ENCODE measurements at places on chromosomes 4 and X.

DNA sequence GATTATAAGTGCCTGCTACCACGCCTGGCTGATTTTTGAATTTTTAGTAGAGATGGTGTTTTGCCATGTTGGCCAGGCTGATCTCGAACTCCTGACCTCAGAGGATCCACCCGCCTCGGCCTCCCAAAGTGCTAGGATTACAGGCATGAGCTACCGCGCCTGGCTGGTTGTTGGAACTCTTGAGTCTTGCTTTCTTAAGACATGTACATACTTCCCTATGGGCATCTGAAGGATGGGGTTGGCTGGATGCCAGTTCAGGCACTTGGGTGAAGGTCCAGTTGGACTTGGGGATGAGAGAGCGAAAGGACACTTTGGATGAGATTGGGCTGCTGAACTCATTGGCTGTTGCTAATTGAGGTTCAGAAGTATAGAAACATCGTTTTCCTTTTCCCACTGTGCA lies 40.5 kb downstream of the ATG4A start:
- no peak for DNase-seq

GRCh38 chrX:8404926-8405325 lies 59.7 kb upstream of the VCX3B start:
- DNase-seq, result no peak

DNA sequence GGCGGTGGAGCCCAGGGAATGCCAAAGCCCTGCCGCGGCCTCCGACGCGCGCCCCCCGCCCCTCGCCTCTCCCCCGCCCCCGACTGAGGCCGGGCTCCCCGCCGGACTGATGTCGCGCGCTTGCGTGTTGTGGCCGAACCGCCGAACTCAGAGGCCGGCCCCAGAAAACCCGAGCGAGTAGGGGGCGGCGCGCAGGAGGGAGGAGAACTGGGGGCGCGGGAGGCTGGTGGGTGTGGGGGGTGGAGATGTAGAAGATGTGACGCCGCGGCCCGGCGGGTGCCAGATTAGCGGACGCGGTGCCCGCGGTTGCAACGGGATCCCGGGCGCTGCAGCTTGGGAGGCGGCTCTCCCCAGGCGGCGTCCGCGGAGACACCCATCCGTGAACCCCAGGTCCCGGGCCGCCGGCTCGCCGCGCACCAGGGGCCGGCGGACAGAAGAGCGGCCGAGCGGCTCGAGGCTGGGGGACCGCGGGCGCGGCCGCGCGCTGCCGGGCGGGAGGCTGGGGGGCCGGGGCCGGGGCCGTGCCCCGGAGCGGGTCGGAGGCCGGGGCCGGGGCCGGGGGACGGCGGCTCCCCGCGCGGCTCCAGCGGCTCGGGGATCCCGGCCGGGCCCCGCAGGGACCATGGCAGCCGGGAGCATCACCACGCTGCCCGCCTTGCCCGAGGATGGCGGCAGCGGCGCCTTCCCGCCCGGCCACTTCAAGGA lies at the start of gene FGF2:
Gene FGF2 (plus strand): TSS at position 279 of the 705 bp plus-strand sequence. CDS start 344 bp downstream, at position 623.
- no peak for DNase-seq

DNA sequence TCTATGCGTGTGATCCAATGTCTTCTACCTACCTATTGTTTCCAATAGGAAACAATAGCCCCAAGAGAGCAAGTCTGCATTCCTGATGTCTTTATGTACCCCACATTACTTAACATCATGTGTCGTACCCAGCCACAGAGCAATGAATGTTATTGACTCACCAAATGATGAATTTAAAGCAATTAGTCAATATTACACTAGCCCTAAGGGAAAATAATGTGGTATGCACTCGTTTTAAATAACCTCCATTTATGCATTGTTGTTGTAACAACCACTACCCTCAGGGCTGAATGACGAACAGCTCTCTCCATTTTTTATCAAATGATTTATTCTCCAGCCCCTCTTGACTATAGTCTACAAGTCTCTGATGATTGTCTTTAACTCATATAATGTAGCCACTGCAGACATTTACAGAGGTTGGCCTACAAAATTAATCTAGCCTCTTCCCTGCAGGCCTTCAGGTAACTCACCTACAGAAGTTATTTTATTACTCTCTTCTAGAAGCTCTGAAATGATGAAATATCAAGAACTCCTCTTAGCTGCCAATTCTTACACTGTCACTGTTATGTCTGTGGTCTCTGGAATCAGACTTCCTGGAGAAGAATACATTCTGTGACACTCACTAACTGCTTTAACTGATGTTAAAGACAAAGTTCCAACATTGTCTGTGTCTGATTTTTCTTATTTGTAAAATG lies 601.7 kb upstream of the GRIA3 start:
- DNase-seq, result no peak

GRCh38 chrX:113929004-113929403 lies 654.9 kb upstream of the HTR2C start:
- no peak for DNase-seq

- DNase-seq, result no peak
Measured at GRCh38 chr4:148831945-148832344, 389.7 kb upstream of the NR3C2 start.

DNA sequence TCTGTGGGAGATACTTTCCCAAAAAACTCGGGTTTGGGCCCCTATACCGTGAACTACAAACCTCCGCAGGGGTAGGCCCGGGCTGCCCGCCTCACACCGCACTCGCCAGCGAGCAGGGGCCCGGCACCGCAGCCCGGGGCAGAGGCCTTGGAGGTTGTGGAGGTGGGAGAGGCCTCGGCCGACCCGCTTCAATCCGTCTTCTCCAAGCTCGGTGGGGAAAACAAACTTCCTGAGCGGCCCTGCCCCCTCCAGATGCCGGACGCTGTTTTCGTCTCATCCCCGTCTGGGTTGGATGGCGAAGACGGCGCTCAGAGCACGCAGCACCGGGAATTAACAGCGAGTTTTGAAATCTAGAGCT lies 442 bp upstream of the MCUB start:
- peak; percentile 14 for DNase-seq

GRCh38 chr4:71729856-71730255 lies 54.0 kb downstream of the GC start:
- no peak for DNase-seq

DNA sequence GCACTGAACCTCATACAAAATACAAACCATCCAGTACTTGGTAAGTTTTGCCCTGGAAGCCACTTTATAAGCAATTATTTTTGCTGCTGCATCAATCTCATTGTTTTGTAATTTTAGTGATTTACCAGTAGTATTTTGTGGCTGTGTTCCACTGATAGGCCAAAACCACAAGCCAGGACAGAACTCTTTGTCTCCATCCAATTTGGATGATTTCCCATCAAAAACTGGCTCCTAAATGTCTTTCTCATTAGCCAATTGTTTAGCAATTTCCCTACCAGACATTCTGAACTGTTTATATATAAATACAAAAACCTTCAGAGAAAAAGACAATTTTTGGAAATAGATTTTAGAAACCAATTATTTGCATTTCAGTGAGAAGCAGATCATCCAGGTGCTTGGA lies 4.4 kb downstream of the GSPT2 start:
- no peak for DNase-seq

DNA sequence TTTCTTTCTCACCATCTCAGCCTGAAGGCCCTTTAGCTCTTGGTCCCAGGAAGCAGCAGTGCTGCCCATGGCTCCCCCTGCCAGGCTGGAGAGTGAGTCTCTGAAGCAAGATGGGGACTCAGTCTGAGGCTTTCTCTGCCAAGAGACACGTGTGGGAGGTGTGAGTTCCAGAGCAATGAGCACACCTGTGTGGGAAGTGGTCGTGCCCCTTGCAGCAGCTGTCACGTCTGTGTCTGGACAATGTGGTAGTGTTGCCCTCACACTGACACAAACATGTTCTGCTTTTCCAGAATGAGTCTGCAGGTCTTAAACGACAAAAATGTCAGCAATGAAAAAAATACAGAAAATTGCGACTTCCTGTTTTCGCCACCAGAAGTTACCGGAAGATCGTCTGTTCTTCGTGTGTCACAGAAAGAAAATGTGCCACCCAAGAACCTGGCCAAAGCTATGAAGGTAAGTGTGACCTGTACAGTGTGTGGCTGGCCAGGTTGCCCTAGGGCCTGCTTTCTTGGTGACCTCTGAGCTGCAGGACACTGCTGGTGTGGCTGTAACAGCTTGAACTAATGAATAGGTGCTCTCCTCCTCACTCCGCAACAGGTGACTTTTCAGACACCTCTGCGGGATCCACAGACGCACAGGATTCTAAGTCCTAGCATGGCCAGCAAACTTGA lies 1.9 kb downstream of the TACC3 start:
- DNase-seq, result no peak

DNA sequence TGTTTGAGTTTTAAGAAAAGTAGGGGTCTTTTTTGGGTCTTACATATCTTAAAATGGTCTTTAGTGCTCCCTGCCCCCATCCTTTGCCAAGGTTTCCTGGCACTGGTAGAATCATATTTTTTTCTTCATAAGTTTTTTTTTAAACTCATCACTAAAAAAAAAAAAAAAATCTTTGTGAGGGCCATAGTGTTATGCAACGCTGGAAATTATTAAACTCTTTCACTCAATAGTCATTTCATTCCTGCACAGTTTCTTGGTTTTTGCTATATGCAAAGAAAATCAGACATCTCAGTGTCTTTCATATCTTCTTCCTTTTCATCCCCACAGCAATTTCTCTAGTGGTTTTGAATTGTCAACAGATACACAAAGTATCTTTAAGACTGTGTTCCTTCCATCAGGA lies 95.6 kb downstream of the TMA16 start:
- no peak for DNase-seq

GRCh38 chr4:151114338-151114737 lies 14.9 kb downstream of the RPS3A start:
- DNase-seq, result no peak

DNA sequence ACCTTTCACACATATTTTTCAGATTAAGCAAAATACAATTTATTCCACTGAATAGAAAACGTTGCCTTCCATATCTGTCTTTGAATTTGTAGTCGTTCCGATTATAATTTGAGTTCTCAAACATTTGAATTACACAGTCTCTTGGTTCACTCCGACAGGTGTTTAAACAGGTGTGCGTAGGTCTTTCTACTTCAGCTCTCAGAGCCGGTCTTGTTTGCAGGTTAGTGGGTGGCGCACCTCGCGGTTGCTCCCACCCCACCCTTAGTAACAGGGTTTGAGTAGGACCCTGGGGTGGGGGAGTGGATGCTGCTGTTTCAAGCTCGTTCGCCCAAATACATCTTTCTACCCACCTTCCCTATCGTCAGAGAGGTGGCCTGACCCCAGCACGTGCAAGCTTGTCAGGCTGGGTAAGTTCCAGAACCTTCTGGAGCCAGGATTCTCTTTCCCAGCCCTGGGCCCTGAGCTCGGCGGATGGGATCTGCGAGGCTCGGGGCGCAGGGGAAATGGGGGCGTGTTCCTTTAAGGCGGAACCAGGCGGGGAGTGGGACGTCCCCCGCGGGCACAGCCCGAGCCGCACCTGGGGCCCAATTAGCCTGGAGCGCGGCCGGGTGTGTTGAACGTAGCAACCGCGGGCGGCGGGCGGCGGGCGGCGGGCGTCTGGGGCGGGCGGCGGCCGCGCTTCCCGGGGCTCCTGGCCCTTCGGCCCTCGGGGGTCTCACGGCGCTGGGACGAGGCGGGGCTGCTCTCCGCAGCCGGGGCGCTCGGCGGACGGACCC lies at the start of gene FAM149A:
Gene FAM149A (plus strand): TSS at position 591 of the 776 bp plus-strand sequence.
- no peak for DNase-seq

DNA sequence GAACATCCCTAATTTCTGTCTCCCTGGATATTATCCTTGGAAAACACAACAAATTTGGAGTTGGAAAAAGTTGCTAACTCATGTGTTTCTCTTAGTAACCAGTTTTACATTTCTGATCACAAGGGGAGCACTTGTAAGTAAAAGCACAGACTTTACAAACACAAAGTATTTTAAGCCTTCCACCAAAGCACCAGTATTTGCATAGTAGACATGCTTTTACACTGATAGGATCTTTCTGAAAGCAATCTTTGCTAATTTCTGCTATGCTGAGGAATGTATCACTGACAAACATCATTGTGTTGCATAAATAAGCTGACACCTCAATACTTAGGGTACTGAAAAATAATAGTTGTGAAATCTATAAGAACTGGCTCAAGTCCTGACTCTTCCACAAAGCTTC lies 100.6 kb downstream of the MID1 start:
- no peak for DNase-seq

DNA sequence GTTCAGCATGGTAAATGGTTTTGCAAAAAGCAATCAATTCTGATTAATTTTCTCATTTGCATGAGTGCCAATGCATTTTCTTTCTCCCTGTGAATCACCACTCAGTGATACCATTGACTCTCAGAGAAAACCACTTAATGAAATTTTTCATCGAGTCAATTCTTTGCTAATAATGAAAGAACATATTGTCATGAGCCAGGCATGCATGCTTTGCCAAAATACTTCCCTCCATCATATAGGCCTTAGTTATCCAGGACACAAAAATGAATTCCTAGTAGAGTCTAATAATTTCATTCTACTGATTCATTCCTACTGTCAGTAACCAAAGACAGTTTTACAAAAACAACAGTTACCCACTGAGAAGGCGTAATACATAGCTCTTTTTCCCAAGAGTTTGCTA lies 680.0 kb downstream of the TRIML1 start:
- DNase-seq, result no peak

DNA sequence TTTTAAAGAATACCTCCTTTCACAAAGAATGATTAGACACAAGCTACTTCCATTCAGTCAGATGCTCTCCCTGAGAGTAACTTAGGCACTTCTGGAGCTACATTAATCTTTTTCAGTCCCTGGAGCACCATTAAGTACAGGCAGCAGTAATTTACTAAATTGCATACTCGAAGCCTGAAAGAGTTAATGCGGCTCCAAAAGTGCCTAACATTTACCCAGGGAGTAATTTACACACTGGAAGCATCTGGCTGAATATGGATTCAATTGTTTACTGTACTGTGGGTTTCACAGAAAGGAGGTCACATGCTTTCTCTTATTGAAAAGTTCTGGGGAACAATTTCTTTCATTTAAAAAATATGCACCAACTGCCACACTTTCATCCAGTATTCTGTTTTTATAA lies 260.8 kb upstream of the TENM3 start:
- DNase-seq, result no peak

DNA sequence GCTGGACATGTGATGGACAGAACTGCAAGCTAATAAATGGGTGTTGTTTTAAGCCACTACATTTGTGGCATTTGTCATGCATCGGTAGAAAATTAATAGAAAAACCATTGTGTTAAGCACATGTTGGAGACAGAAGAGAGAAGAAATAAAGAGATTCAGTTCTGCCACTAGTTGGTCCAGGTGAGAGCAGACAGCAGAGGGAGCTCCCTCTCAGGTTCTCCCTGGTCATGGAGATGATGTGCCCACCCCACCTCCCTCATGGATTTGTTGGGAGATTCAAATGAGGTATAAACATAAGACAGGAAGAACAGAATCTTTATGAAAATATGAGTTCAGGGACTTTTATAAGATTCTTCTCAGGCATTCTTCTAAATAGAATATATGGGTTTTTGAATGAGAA lies 36.8 kb upstream of the OCIAD2 start:
- DNase-seq, result no peak

DNA sequence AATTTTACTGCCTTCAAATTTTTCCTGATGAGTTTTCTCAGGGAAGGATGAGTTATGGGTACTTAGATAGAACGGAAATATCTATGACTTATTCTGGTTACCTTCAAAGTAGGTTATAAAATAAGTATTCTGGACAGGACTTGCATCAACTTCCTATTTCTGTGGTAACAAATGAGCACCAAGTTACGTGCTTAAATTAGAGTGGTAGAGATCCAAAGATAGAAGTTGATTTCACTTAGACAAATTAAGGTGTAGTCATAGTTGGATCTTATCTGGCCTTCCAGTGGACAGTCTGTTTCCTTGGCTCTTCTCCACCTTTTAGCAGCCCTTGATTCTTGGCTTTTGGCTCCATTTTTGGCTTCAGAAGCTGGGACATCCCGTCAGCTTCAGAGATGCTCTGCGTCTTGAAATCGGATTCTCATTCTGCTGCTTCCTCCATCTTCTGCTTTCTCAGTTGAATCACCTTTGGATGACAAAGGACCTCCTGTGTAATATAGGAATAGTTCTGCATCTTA lies 109.9 kb downstream of the ZNF518B start:
- no peak for DNase-seq

Data from stimulated activated CD8-positive, alpha-beta memory T cell treated with anti-CD3 and anti-CD28 coated beads, Interleukin-4, amount 100 ng/mL, for 1 hour (primary cell).